ENCODE measurements at places on chromosomes 16 and 17. TPM values are rescaled to one million over a fixed set of nuclear protein-coding genes. Genes with fewer than 3 reads are reported as not detected.
A peak's percentile ranks its signal among the peaks of the same experiment; 100 is the strongest.

The PRSS33 gene
- 1.8 TPM for total RNA-seq

The SP2 gene
- 17.4 TPM for total RNA-seq

The PITPNM3 gene
- 15.2 TPM for total RNA-seq

The OGFOD1 gene
- 34.2 TPM for total RNA-seq

The OTOA gene
- 0.46 TPM for total RNA-seq

The TBC1D3C gene
- not detected for total RNA-seq

The CD7 gene
- 12.0 TPM for total RNA-seq

The SOX15 gene
- 3.1 TPM for total RNA-seq

The CALB2 gene
- total RNA-seq, result 0.81 TPM

DNA sequence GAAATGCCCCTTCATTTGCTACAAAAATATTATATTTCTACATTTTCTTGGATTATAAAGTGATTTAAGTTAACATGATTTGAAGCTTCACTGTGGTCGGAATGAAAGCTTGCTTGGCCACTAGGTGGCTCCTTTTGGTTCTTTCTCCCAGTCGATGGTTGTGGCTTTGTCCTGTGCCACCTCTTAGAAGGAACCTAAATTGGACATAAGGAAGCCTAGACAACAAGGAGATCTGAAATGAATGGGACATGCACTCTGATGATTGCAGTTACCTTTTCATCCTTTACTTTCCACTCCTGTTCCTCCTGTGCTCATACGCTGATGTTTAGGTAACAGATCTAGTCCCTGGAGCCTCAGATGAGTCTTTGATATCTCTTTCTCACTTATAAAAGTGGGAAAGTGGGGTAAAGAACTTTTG lies 39.2 kb downstream of the FTO start:
- no peak for DNase-seq

- no peak for DNase-seq
Observed at GRCh38 chr17:49604314-49604869, 28.7 kb downstream of the NXPH3 start.

GRCh38 chr17:55564081-55564480 lies 52.8 kb upstream of the SMIM36 start:
- no peak for DNase-seq

GRCh38 chr17:81000631-81001357 lies 9.2 kb downstream of the CHMP6 start:
- DNase-seq, result peak; percentile 33

GRCh38 chr16:86198206-86199118 lies 299.5 kb downstream of the IRF8 start:
- DNase-seq, result no peak

DNA sequence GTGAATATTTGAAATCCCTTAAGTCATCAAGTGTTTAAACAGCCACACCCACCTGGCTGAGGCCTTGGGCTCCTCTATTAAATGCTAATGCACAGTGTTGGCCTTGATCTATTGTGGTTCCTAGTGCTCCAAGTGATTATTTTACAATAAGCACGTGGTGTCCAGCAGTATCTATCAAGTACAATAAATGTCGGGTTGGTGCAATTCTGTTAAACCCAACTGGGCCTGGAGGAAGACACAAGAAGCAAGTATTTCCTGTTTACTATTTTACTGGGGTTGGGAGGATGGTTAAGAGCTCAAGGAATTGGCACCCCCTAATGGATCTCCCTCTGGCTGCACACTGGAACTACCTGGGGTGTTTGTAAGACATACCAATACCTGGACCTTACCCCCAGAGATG lies 72.1 kb upstream of the HNF1B start:
- no peak for DNase-seq

DNA sequence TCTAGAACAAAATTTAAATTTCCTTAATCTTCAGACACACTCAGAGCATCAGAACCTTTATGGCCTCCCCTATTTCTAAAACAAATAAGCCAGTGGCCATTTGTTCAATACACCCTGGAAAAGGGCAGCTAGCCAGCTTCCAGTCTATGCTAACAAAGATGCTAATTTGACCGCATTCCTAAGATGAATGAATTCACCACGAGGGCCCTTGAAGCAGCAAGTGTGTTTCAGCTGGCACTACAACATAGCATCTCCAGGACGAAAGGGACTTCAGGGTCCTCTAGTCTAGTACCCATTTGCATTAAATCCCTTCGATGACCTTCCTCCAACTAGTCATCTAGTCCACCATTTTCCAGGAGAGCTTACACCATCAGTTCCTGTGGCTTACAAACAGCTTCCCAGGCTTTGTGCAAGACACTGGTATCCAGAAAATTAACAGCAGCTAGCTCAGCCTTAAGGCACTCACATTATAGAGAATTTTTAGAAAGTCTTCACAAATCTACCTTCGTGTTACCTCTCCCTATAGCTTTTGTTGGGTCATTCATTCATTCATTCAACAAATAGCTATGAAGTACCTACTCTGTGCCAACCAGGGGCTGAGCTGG lies 10.9 kb downstream of the KRT37 start:
- no peak for DNase-seq

- DNase-seq, result no peak
Observed at GRCh38 chr17:76834870-76835269, 33.3 kb upstream of the MGAT5B start.

DNA sequence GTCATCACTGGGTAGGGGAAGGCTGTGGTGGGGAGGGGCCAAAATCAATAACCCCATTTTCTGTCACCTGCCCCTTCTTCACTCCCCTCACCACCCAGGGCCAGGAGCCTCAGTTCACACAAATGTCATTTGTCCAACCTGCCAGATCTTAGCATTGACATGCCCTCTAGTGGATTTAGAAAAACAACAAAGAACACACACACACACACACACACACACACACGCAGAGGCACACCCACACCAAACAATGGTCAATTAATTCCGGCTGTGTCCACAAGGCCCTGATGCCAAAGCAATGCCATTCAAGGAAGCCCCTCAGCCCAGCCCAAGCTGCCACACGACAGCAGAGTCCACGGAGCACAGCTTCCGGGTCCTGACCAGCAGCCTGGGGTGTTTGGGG lies 68.4 kb downstream of the NOG start:
- no peak for DNase-seq

DNA sequence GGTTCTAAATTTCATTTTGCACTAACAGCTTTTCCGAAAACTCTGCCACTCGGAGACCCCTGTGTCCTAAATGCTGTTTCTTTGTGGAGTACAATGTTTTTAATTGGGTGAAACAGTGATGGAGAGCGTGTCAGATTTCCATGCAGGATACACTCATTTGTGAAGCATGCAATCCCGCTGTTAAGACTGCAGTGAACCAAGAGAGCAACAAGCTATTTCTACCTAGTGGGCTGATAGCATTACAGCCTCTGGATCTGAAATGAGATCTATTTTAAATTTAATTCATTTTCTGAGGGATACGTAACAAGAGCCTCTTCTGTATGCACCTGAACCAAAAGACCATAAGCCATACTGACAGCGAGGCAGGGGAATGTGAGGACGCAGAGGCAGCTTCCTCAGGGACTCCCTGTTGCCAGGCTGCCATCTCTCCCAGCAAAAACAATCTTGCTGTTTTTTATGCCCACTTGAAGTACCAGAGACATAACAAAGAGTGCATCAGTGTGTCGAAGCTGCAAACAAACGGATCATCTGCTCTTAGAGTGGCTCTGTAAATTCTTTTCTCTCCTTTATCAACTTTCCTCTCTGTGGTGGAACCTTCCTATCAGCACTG lies 199.9 kb upstream of the COX10 start:
- DNase-seq, result no peak

- DNase-seq, result peak; percentile 22
Observed at GRCh38 chr16:7888411-7888810, 555.8 kb downstream of the RBFOX1 start.

GRCh38 chr16:67461600-67462278 lies 19.2 kb downstream of the ATP6V0D1 start:
- peak; percentile 92 for DNase-seq

DNA sequence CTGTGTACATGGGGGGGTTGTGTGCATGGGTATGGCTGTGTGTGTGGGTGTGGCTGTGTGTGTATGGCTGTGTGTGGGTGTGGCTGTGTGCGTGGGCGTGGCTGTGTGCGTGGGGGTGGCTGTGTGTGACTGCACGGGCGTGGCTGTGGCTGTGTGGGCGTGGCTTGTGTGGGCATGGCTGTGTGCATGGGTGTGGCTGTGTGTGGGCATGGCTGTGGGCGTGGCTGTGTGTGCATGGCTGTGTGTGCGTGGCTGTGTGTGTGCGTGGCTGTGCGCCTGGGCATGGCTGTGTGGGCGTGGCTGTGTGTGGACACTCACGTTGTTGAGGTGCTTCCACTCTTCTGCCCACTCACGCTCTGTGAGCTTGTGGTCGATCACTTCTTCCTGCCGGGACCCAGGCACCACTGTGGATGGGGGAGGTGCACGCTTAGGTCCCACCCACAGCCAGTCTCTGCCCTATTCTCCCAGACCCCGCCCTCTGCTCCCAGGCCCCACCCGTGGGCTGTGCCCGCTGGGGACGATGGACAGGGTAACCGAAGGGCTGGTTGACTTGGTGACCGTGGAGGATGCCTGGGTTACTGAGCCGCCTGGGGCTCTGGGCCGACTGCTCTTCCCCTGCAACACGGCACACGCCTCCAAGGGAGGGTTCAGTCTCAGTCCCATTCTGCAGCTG lies 16.0 kb upstream of the PABPN1L start:
- no peak for DNase-seq

GRCh38 chr16:80341263-80341662 lies 199.5 kb upstream of the DYNLRB2 start:
- no peak for DNase-seq

DNA sequence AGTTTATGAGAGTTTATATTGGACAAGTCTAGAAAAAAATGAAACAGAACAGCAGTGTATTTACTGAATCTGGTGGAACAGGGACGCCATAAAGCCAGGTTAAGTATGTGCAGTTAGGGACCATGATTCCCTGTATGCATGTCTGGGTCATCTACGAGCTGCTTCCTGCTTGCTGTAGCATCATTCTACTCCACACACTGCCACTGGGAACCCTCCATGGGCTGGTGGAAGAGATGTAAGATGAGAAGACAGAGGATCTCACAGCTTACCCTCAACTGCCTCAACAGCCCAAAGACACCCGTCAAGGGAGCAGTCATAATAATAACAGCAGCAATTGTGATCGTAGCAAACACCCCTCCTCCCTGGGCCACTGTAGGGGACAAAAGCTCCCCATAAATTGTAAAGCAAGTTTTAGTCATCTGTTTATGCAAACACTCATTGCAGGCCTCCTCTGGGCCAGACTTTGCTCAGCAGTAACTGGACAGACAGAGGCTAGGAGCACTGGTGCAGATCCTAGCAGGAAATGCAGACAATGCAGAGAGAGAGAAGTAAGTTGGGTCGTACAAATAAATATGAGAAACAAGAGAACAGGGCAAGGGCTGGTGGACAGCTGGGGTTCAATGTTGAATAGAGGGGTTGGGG lies 188.0 kb downstream of the SOX9 start:
- DNase-seq, result no peak

- no peak for DNase-seq
Observed at GRCh38 chr16:53664724-53665345, 38.8 kb downstream of the RPGRIP1L start.

DNA sequence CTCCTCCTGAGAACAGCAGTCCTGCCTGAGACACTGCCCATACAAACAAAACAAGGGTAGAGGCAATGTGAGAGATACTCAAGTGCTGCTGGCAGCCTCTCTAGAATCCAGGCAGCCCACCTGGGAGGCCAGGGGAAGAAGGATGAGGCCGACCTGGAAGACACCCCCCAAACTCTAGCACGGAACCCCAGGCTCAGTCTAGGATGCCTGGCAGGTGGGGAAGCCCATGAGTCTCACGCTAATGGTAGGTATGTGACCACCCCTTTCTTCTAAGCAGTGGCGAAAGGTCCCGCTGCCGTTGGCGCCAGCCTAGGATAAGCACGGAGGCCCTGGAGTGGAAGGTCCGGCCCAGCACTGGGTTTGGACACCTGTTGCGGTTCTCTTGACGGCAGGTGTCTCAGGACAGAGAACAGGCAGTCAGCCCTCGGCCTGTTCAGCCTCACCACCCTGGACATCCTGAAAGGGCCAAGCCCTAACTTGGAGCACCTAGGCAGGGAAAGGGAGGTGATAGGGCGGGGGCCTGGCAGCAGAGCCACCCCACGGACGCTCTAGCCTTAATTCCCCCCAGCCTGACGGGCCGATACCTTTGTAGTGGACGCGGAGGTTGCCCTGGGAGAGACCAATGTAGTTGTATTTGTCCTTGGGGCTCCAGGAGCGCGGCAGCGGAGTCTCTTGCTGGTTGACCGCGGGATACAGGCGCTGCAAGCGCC lies 487 bp downstream of the RANBP10 start:
- no peak for DNase-seq

DNA sequence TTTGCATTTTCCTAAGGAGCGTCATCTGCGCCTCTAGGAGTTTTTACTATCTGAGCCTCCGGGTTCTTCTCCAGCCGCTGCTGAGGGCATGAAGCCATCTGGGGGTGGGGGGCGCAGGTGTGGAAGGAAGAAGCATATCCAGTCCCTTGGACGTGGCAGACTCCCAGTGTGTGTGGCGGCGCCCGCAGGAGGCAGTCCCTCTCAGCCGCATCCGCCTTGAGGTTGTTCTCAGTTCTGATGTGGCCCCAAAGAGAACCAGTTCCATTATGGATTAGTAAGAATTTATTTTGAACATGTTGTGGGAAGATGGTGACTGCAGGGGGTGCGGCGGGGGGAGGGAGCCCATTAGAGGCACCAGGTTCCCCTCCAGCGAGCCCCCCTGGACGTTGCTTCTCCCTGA lies 100.2 kb downstream of the SEC14L1 start:
- no peak for DNase-seq

- DNase-seq, result no peak
Observed at GRCh38 chr16:87435372-87436224, 43.5 kb downstream of the MAP1LC3B start.

DNA sequence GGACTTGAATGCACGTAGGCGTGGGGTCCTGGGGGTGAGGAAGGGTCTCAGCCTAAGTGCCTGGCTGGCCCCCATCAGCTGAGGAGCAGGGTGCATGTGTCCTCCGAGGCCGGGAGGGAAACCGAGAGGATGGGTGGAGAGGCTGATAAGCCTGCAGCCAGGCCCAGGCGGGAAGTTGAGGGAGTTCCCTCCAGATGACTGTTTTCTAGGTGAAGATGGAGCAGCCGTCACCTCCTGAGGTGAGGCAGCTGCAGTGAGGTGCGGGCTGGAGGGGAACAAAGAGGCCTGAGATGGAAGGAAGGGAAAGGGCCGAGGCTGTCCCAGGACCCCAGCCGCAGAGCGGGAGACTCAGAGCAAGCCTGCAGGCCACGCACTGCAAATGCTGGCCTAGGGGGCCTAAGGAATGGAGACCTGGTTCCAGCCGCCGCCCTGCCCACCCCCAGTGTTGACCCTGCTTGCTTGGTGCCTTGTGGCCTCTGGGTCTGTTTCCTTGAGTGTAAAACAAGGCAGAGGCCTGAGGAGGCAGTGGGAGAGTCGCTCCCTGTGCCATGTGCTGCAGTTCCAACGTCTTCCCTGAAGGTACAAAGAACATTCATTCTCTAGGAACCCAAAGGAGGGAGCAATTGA lies 3.0 kb downstream of the PECAM1 start:
- no peak for DNase-seq

DNA sequence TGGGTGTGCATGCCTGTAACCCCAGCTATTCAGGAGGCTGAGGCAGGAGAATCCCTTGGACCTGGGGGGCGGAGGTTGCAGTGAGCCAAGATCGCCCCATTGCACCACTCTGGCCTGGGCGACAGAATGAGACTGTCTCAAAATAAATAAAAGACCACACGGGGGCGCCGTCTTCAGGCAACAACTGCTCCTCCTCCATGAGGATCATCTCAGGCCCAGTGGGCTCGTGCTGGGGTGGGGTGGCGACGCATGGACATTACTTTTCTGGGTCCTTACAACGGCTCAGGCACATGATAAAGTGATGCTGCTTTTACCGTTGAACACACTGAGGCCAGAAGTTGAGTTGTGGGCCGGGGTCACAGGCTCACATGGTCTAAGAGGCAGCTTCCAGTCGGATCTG lies 56.2 kb downstream of the PRMT7 start:
- DNase-seq, result no peak
